A549 treated with CORT108297 at 1 μM for 4 hours (cell line): ENCODE measurements at places on chromosomes 7 and 10. TPM values are rescaled to one million over a fixed set of nuclear protein-coding genes. Genes with fewer than 3 reads are reported as not detected.

Gene METTL27
- 6.9 to 12.4 TPM (median 11.5 TPM) in 5 replicates for total RNA-seq

Gene PIK3AP1
- 0.51 to 0.70 TPM (median 0.60 TPM) in 5 replicates for total RNA-seq

Gene GFRA1
- total RNA-seq: 9.5 to 10.8 TPM (median 10.2 TPM) in 5 replicates

Gene CCL24
- total RNA-seq: not detected in 5 replicates

Gene MRLN
- total RNA-seq: not detected in 5 replicates

Gene MCM10
- 21.6 to 28.6 TPM (median 24.1 TPM) in 5 replicates for total RNA-seq

Gene KCTD7
- 6.3 to 9.1 TPM (median 6.7 TPM) in 5 replicates for total RNA-seq

Gene CHRM2
- not detected in 5 replicates for total RNA-seq

Gene ADCY1
- 1.3 to 3.0 TPM (median 2.5 TPM) in 5 replicates for total RNA-seq

Gene OR13A1
- total RNA-seq: not detected in 5 replicates
